ENCODE measurements at places on chromosomes 13 and 19.

DNA sequence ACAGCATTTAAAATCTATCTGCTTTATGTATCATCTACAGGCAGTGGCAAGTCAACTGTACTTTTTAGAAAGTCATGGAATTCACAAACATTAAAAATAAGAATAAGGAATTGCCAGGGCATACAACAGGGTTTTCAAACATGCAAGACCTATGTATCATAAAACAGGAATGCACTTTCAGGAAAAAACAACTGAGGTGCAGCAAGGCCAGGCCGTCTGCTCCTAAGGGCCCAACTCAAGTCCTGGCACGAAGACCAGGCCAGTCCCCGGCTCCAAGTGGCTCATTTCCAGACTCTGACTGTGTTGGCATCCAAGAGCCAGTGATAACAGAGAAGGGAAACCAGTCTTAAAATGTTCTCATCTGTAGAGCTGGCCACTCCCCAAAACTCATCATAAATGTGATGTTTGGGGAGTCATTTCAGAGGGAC lies 7.1 kb downstream of the RFX2 start:
- DNase-seq = peak; percentile 58

DNA sequence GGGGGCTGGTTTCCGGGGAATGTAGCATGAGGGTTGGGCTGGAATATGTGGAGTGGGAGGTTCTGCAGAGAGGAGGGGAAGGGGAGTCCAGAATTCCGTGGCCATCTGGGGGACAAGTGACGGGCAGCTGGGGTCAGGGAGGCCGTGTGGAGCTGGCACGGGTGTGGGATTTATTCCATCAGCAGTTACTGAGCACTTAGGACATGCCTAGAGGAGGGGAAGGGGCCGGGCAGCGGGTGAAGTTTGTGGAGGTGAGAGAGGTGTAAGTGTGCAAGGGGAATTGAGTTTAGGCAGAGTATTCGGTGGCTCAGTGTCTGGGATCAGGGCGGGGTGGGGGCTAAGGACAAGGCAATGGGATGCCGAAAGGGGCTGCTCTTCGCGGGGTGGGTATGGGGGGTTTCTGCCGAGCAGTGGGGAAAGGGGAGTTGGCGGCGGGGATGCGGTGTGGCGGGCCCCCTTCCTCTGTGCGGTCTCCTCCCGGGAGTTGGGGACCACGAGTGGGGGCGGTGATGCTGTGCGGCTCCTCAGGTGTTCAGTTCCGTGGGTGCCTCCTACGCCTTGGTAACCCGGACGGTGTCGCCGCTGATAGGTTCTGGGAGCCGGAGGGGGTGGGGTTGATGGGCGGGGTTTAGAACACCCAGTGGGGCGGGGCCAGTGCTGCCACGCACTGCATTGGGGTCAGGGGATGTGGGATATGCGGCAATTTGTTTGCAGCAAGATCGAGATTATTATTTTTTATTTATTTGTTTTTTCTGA lies 5.4 kb downstream of the CCDC61 start:
- no peak for DNase-seq

GRCh38 chr13:75489502-75490263 lies 7.7 kb upstream of the TBC1D4 start:
- DNase-seq = no peak

DNA sequence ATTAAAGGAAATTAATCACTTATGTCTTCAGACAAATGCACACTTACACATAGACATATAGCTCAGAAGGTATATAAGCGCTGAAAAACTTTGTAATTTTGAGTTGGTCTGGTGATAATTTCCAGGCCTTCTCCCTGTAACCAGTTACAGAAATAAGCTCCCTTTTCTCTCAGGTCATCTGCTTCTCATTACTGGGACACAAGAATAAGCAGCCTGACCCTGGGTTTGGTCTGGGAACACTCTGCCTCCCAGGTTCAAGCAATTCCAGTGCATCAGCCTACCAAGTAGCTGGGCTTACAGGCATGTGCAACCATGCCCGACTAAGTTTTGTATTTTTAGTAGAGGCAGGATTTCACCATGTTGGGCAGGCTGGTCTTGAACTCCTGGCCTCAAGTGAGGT lies 274.5 kb downstream of the LMO7 start:
- DNase-seq = no peak

DNA sequence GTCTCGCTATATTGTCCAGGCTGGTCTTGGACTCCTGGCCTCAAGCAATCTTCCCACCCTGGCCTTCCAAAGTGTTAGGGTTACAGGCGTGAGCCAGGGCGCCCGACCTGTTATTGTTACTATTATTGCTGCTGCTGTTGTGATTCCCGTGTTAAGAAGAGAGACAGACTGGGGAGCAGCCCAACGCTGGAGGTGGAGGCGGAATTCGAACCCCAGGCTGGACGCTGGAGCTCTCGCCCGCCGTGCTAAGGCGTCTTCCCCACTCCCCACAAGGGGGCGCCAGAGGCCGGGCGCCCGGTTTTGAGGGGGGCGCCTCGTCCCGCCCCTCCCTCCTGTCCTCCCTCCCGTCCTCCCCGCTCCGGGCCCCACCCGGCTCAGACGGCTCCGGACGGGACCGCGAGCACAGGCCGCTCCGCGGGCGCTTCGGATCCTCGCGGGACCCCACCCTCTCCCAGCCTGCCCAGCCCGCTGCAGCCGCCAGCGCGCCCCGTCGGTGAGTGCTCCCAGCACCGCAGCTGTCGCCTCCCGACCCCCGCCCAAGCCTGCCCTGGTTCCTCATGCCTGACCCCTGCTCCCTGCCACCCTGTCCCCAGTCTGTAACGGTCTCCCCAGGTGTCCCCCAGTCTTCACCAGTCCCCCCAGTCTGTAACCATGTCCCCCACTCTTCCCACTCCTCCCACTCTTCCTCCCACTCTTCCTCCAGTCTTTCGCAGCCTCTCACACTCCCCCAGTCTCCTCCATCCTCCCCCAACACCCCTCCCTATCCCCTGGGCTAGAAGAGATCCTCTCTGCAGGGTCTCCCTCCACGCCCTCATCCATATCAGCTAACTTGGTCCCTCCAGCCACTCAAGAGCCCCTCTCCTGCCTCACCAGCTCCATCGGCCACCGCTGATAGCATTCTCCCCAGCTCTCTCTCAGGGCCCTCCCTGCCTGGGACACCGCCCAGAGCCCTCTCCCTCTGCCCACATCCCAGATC lies at the start of gene EHD2:
Gene EHD2, plus strand, starts transcription at position 377 of the 976 bp plus-strand sequence. CDS start 3,191 bp downstream, outside the sequence.
- DNase-seq = no peak

DNA sequence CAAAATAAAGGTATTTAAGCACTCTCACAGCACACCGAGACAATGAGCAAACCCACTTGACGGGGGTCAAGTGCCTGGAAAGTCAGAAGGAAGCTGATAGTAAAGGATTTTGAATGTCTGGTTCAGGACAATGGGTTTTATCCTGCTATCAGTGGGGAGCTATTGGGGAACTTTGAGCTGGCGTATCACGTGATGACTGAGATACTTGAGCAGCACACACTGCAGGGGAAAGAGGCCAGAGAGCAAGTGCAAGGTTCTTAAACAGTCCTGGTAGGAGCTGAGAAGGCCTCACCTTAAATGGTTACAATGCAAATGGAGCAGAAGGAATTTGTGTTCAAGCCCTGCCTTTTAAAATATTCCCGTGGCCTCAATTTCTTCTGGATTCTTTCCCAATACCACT lies 225.3 kb downstream of the LACC1 start:
- no peak for DNase-seq

GRCh38 chr13:58239774-58240268 lies 608.3 kb downstream of the PCDH17 start:
- DNase-seq = no peak

DNA sequence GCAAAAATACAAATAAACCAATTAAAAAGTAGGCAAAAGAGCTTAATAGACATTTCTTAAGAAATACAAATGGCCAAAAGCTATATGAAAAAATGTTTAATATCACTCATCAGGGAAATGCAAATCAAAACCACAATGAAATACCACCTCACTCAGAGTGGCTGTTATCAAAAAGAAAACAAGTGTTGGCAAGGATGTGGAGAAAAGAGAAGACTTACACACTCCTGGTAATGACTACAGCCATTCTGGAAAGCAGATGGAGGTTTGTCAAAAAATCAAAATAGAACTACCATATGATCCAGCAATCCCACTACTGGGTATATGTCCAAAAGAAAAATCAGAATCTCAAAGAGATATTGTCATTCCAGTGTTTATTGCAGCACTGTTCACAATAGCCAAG lies 223.5 kb upstream of the SLC10A2 start:
- peak; percentile 14 for DNase-seq

DNA sequence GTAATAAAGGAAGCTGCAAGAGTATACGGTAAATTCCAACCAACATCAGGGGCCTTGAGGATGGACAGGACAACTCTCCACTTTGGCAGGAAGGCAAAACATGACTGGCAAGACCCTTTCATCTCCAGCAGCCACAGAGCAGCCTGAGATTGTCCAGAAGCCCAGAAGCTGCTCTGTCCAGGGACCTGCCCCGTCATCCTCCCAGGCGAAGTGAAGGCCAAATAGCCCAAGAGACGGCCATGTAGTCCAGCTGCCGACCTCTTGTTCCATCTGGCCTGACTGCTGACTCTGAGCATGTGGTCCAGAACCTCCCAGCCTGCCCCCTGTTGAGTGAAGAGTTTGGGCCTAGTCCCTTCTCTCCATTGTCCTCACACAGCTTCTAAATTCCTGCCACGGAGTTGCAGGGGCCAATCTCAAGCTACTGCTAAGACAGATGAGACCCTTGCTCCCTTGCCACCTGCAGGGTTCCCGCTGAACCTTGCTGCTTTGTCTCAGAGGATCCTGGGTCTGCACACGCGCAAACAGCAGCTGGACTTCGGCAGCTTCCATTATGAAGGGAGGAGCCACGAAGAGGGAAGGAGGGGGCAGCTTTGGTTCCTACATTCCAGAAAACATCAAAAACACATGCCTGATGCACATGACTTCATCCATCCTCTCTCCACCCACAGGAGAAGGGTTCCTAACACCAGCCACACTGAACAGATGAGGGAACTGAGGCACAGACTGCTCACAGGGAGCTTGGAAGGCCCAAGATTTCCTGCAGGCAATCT lies 196.9 kb downstream of the KATNAL1 start:
- DNase-seq = no peak

GRCh38 chr19:42212886-42213285 lies 4.6 kb downstream of the DEDD2 start:
- no peak for DNase-seq

- DNase-seq = no peak
Observed at GRCh38 chr13:75537401-75538365, at the start of gene COMMD6. Gene COMMD6, minus strand, starts transcription at chr13:75537841. Its CDS starts 36 bp downstream, at chr13:75537805.

DNA sequence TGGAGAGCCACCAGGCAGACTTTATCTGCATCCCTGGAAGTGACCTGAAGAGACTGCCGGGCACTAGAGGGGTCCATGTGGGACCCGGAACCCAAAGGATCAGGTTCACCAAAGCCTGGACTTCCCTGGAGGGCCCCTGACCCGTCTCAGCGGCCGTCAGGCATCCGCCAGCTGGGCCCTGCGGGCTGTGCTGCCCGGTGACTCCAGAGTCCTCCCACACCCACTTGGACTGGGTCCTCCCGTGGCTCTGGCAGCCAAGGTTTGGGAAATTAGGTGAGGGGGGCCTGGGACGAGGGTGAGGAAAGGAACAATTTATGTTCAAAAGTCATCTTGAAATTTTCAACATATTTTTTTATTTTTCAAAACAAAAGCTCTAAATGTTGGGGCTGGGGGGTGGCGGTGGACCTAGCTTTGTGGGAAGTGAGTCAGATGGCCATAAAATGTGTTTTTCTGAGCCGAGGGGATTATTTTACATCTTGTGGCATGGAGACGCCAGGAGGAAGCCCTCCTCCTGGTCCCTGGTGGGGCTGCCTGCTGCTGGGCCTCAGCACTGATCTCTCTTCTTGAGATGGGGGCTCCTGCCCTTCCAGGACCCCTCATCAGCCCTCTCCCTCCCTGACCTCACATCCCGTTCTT lies 20.2 kb downstream of the CEBPA start:
- no peak for DNase-seq

DNA sequence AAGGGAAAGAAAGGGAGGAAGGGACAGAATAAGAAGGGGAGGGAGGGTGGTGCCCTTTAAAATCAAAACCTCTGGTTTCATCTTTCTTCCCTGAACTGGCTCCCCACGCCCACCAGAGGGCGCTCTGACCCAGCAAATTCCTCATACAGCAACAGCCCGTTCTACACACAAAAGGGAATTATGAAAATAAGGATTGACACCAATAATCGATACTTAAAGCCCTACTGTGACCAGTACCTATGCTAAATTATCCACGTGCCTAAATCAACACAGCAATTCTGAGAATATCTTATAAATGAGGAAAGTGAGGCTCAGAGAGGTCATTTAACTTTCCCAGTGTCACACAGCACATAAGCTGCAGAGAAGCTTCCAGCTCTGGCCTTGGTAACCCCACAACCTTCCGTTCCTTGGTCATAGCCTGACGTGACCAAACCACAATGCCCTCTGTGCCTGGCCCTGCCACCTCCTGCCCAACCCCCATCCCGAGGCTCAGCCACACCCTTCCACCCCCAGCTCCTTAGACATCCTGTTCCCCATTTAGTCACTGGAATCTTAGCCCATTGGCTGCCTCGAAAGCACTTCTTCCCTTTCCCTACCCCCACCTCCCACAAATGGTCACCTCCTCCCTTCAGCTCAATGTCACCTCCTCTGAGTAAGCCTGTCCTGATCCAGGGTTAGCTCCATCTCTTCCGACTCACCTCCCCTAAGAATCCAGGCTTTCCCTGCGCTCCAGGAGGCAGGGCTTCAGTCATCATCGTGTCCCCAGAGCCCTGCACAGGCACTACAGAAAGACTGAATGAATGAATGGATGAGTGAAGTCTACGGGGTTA lies 34.2 kb upstream of the PNMA8B start:
- no peak for DNase-seq

DNA sequence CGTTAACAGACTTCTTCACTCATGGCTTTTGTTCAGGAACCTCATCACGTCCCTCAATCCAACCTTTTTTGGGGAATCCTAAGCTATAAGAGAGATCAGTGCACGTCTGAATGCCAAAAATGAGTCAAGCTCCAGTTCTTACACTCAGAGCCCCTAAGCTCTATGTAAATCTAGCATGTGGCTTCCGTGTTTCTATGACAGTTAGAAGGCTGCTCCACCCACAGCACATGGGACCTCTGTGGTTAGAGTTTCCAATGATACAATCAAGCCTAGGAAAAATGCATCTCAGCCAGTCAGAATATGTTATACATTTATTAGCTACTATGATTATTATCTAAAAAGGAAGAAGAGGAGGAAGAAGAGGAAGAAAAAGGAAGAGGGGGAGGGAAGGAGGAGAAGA lies 135.9 kb downstream of the ENOX1 start:
- no peak for DNase-seq

DNA sequence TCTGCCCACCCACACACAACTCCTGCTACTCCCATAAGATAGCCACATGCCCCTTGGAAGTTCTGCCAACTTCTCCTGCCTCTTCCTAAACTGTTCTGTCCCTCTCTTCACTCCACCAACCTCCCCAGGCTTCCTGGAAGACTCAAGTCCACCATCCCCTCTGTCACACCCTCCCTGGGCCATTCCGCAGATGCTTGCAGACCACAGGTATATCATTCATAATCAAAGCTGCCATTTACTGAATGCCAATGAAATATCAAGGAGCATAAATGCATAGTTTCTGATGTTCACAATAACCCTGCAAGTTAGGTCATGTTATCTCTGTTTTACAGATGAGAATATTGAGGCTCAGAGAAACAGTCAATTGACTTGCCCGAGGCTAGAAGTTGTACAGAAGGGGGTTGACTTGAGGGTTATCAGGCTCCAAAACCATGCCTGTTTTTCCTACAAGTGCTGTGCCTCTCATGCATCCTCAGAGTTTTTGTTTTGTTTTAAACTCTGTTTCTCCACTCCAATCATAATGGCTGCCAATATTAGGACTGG lies 135.6 kb downstream of the SLC7A1 start:
- DNase-seq = no peak

GRCh38 chr13:101535192-101535746 lies 82.8 kb downstream of the ITGBL1 start:
- no peak for DNase-seq

- DNase-seq = no peak
Observed at GRCh38 chr13:39894586-39894985, 239.1 kb downstream of the COG6 start.

- no peak for DNase-seq
Observed at GRCh38 chr19:41951686-41952172, 7.4 kb downstream of the RABAC1 start.

Data from non-pigmented ciliary epithelial cell (primary cell).